ENCODE measurements at places on chromosomes 11 and 22. TPM values are rescaled to one million over a fixed set of nuclear protein-coding genes. Genes with fewer than 3 reads are reported as not detected.
A peak's percentile ranks its signal among the peaks of the same experiment; 100 is the strongest.

GRCh38 chr11:28472904-28473303 is 364.7 kb downstream of the METTL15 start:
- no peak for DNase-seq

DNA sequence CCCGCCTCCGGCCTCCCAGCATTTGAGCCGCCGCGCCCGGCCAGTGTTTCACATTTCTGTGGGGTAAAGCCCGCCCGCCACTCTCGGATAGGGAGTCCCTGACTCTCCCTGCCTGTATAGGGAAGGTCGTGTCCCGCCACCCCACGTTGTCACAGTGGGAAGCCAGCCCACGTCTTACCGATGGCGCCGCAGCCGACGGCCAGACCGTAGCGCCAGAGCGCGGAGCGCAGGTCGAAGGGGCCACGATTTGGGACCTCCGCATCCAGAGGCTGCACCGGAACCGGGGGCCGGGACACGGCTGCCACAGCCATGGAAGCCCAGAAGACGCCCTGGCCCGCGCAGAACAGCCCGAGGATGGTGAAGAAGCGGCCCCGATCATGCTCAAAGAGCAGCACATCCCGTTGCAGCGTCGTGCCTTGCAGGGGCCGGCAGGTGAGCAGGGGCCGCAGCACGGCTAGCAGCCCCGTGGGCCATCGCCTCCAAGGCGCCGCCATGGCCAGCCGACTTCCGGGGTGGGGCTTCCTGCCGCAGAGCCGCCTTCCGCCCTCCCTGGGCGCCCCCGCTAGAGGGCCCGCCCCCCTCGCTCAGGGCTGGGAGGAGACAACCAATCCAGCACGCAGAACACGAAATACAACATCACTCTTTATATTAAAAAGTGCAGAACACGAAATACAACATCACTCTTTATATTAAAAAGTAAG is at the start of gene TMEM223:
TSS of gene TMEM223 (minus strand) at position 506 of the 701 bp plus-strand sequence. CDS start at position 494, 12 bp downstream.
- peak; percentile 81 for DNase-seq

The PTPRCAP gene
- 3.6 TPM for polyA plus RNA-seq

The SLC43A3 gene
- polyA plus RNA-seq: 124 TPM

The CLNS1A gene
- polyA plus RNA-seq: 59.0 TPM

GRCh38 chr11:93936460-93936859 is 84.7 kb upstream of the HEPHL1 start:
- DNase-seq: no peak

GRCh38 chr11:126499131-126499752 is 143.8 kb downstream of the ST3GAL4 start:
- DNase-seq: no peak

The SMC1B gene
- polyA plus RNA-seq: not detected

- no peak for DNase-seq
Observed at GRCh38 chr11:35236667-35237003, 97.7 kb downstream of the CD44 start.

The SCGB1D2 gene
- polyA plus RNA-seq: not detected

- no peak for DNase-seq
Observed at GRCh38 chr22:46797355-46797754, 34.9 kb downstream of the TBC1D22A start.

DNA sequence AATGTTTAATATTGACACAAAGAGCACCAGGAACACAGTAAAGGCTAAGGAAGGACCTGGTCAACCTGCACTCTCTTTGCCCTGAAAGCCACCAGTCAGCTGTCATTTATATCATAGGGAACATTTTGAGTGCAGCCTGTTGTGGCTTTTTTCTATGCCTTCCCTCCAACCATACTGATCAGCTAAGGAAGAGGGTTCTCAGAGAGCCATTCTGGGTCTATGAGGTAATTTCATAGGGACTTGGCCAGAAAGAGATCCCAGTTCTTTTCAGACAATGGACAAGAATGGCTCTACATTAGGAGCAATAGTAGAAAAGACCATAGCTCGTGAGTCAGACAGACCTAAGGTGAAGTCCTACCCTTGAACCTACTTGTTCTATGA is 132.8 kb downstream of the CCDC34 start:
- DNase-seq: no peak

DNA sequence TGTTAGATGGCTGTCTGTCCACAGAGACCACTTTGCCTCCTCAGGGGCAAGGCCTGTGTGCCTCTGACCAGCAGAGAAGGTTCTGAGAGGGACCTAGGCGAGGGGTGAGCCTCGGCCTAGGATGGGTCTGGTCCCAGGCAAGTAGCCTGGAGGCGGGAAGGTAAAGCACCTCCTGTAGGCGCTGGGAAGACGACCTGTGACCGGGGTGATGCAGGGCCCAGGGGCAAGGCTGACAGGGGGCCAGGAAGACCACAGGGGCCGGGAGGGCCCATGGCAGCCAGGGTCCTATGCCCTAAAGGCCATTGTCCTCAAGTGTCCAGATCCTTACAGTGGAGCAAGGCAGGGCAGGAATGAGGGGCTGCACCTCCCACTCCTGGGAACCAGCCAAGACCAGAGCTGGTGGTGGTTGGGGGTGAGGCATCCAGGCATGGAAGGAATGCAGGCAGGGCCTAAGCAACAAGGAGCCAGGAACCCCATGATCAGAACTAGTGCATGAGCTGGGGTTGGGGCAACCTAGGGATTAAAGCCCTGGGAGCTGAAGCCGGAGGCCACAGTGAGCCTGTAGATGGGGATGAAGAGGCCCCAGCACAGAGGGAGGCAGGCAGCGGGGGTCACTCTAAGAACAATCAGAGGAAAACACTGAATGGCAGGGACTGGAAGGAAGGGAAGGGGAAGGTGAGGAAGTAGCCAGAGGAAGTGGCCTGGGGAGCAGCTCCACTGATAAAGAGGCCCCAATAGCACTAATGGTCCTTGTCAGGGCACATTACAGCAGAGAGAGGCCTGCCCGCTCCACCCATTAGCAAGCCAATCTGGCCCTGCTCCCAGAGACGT is 32.9 kb upstream of the KLHL35 start:
- peak; percentile 88 for DNase-seq

The CASP12 gene
- 1.5 TPM for polyA plus RNA-seq

The SLC37A2 gene
- 2.1 TPM for polyA plus RNA-seq

- no peak for DNase-seq
Observed at GRCh38 chr11:70466154-70466553, 67.8 kb downstream of the CTTN start.

DNA sequence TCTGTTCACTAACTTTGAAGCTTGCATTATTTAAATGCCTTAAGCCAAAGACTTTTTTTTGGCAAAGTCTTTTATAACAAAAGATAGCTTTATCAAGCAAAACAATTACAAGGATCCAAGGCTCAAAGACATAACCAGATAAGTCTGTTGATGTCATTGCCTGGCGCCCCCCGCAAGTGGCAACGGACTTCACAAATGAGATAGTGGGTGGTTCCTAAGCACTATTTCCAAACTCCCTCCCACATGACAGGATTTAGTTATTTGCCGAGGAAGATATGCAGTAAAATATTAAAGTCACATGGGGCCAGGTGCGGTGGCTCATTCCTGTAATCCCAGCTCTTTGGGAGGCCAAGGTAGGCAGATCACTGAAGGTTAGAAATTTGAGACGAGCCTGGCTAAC is 194.2 kb upstream of the DDI1 start:
- DNase-seq: no peak

The SEPTIN3 gene
- polyA plus RNA-seq: 0.08 TPM

The SOX10 gene
- not detected for polyA plus RNA-seq

The SYT12 gene
- not detected for polyA plus RNA-seq

The C1QTNF4 gene
- 5.4 TPM for polyA plus RNA-seq

DNA sequence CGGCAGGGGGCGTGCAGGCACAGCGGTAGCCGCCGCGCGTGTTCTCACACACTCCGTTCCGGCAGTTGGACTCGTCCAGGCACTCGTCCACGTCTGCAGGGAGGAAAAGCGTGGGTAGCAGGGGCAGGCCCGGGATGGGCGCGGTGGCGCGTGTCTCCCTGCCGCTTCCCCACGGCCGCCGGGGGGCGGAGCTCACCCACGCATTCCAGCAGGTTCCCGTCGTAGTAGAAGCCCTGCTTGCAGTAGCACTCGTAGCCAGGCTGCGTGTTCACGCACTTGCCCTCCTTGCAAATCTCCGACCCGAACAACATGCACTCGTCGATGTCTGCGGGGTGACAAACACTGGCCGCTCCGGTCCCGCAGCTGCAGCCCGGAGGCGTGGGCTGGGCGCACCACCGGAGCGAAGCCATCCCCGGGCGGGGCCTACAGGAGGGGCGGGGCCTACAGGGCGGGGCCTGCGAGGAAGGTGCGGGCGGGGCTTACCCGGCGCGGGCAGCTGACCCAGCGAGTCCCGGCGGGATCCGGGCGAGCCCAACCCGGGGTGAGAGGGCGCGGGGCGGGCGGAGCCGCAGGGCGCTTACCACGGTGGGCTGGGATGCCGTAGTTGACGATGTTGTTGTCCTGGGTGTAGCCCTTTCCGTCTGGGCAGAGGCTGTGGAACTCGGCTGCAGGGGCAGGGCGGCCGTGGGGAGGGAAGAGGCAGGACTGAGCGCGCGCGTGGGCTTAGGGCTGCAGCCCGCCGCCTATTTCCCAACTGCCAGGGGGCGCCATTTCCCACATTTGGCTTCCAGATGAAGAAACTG is 15.6 kb downstream of the SCYL1 start:
- peak; percentile 90 for DNase-seq

The C11orf86 gene
- not detected for polyA plus RNA-seq

DNA sequence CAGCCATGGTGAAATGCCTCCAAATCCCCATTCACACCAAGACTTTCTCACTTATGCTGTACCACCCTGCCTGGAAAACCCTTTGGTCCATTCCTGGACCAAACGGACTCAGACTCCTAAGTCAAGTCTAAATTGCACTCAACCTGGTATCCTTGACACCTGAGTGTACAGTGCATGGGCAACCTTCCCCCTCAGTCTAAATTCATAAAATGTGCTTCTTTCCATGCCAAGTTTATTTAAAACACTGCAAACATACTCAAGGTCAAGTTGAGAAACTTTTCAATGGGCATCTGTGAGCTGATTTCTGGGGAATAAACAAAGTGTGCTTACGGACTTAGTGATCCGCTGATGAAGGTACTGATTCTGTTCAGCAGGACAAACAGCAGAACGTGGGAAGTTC is 26.4 kb downstream of the HIRA start:
- no peak for DNase-seq

The MUS81 gene
- 64.5 TPM for polyA plus RNA-seq

GRCh38 chr11:117851106-117851505 is 25.4 kb downstream of the FXYD6 start:
- no peak for DNase-seq

- no peak for DNase-seq
Observed at GRCh38 chr11:131908316-131908715, 537.9 kb downstream of the NTM start.

GRCh38 chr11:73907191-73907590 is 30.4 kb downstream of the PAAF1 start:
- DNase-seq: no peak

- no peak for DNase-seq
Observed at GRCh38 chr11:130892861-130893260, 23.4 kb downstream of the SNX19 start.

GRCh38 chr11:35944503-35945136 is 758 bp downstream of the LDLRAD3 start:
- no peak for DNase-seq

DNA sequence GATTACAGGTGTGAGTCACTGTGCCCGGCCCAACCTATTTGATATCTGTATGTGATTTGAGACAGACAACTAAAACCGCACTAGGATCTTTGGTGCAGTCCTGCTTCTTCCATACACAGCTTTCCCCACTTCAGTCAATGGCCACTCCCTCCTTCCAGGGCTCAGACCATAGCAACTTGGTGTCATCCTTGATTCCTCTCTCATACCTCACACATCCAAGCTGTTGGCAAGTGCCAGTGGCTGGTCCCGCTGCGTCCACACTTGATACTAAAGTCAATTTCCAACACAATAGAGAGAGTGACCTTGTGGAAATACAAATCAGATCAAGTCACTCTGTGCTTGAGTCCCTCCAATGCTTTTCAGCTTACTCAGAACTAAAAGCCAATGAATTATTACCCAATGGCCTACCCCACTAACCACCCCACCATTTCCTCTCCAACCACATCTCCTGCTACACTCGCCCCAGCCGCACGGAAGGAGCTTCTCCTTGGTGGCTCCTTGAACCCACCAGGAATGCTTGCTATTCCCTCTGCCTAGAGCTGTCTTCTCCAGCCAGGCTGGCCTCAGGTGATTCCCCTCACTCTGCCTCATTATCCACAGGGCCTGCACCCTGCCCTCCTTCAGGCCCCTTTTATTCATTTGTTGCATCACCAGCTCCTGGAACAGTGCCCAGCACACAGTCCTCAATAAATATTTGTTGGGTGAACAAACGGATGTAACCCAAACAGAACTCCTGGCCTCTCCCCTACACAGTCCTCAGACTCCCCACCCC is 12.9 kb downstream of the ABTB2 start:
- no peak for DNase-seq

The MS4A6E gene
- not detected for polyA plus RNA-seq

The SDHAF2 gene
- 128 TPM for polyA plus RNA-seq

DNA sequence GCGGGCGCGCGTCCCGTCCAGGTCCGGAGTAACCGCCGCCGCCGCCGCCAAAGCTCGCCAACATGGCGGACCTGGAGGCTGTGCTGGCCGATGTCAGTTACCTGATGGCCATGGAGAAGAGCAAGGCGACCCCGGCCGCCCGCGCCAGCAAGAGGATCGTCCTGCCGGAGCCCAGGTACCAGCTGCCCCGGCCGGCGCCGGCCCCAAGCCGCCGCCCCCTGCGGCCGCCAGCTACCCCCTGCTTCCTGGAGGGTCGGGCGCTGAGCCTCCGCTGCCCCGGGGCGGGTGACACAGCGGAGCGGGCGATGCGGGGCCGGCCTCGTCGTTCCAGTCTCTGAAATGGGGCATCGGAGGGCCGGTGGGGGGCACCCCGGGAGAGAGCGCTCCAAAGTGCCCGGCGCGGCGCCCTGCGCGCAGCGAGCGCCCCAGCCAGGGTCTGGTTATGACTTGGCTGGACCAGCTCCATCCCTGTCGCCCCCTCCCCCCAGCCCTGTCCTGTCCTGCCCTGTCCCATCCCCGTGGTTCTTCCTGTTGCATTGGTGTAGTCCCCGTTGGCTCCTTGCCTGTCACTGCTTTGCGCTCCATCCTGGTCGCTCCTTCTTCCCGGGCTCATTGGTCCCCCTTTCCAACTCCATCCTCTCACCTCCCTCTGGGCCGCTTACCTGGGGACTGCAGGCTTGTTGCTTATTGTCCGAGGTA is 653 bp downstream of the GRK3 start:
- peak; percentile 6 for DNase-seq

GRCh38 chr11:80958987-80959386 is 1518.2 kb upstream of the TENM4 start:
- DNase-seq: no peak

GRCh38 chr11:57356268-57356667 is 18.1 kb downstream of the P2RX3 start:
- no peak for DNase-seq

DNA sequence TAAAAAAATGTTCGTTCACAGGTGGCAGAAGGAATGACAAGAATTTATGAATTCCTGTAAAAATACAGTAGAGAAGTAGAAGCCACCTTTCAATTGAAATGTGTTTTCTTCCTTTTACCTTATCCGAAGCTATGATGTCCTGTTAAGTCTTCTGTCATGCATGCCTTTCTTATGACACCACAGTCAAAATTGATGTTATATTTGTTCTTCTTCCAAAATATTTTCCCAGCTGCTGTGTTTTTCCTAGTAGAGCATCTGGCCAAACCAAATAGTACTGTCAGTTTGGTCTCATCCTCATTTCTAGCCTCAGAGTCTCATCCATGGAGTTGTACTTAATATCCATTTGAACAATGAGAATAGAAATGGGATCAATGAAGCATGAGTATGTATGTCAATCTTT is 206.1 kb downstream of the PGR start:
- no peak for DNase-seq
